ENCODE measurements at places on chromosomes 12 and 14. TPM values are rescaled to one million over a fixed set of nuclear protein-coding genes. Genes with fewer than 3 reads are reported as not detected.

The TRPV4 gene
- 5.9 TPM for total RNA-seq

The GPR135 gene
- total RNA-seq, result 0.97 TPM

The NID2 gene
- total RNA-seq, result 45.3 TPM

The OTUB2 gene
- 5.7 TPM for total RNA-seq

The TAS2R14 gene
- 5.5 TPM for total RNA-seq

The ADAMTS20 gene
- total RNA-seq, result not detected

The ARID2 gene
- total RNA-seq, result 11.7 TPM

The VRTN gene
- total RNA-seq, result not detected

The DHRS2 gene
- not detected for total RNA-seq

The DIO2 gene
- total RNA-seq, result not detected

The SDR9C7 gene
- not detected for total RNA-seq

The KLRC1 gene
- total RNA-seq, result not detected

The TRHDE gene
- total RNA-seq, result 1.5 TPM

The IFNG-AS1 gene
- not detected for total RNA-seq

The AICDA gene
- not detected for total RNA-seq

The DYNC1H1 gene
- 995 TPM for total RNA-seq

The KRT82 gene
- total RNA-seq, result not detected

The KRT71 gene
- total RNA-seq, result not detected

The TAS2R46 gene
- 1.6 TPM for total RNA-seq

The PLCZ1 gene
- not detected for total RNA-seq

The SOAT2 gene
- total RNA-seq, result not detected

All from glomerular endothelial cell (primary cell).